ENCODE measurements at places on chromosomes 5 and 9. TPM values are rescaled to one million over a fixed set of nuclear protein-coding genes. Genes with fewer than 3 reads are reported as not detected.

Gene NOP16
- total RNA-seq: 56.4 TPM

Gene CCDC180
- 5.9 TPM for total RNA-seq

Gene PCDHB4
- total RNA-seq: not detected

Gene AGPAT2
- total RNA-seq: 77.1 TPM

Gene CTSV
- total RNA-seq: 110 TPM

Gene GFI1B
- 0.79 TPM for total RNA-seq

DNA sequence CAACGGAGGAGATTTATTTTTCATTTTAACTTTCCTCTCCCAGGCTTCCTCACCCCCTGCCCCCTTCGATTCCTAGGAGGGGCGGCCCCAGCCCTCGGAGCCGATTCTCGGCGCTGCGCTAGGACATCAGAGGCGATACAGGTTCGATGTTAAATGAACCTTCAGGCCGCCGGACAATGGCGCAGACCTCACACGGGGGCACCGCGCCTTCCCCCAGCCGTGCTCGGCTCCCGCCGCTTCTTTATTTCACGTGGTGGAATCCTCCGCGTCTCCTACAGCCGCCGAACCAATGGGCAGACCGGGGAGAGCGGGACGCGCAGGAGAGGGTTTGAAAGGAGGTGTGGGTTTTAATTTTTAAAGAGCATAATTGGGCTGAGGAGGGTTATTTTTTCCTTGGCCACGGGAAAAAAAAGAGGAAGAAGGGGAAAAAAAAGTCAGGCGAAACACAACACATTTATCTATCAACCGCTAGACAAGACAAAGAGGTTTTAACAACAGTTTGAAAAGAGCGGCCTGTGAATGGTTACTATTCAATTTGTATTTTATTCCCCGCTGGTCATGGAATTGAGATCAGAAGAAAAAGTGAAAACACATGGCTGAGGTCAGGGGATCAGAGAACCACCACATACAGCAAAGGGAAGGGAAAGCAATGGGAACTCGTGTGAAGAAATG lies 126.8 kb downstream of the TMEM174 start:
- H3K36me3 ChIP-seq: no peaks in the 10 kb centered on the region
- H3K4me1 ChIP-seq: no peaks in the 10 kb centered on the region
- H3K27me3 ChIP-seq: no peaks in the 10 kb centered on the region

GRCh38 chr5:148998174-148998797 lies 64.6 kb downstream of the SH3TC2 start:
- no peaks in the 10 kb centered on the region for H3K27me3 ChIP-seq
- no peak overlapping the region for H3K27ac ChIP-seq
- no peaks in the 10 kb centered on the region for H3K36me3 ChIP-seq
- DNase-seq: peak; percentile 36
- peaks cover 22% of the 10 kb centered on the region for H3K4me1 ChIP-seq

DNA sequence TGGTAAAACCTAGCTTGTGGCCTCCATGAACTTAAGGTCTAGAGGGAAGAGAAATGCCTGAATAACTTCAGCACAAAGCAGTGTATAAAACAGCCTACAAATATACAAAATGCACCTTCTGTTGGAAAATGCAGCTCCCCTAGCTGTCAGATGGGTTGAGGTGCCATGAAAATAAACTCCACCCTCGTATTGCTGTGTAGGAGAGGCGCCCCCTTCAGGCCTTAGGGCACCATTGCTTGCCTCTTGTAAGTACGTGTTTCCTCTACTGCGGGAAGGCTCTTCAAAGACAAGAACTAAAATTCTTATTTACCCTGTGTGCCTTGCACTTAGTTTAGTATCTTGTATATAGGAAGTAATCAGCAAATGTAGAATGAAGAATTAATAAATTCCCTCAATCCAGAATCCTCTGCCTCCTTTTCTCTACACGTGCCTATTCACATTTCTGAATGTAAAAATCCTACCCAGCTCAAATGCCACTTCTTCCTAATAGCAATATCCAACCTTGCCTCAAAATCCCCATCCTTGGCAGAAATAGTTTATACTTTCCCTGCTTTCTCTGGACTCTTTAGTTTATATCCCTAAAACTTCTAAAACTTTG lies 393.7 kb upstream of the PDE4D start:
- no peaks in the 10 kb centered on the region for H3K4me1 ChIP-seq
- no peaks in the 10 kb centered on the region for H3K36me3 ChIP-seq
- no peak overlapping the region for H3K27ac ChIP-seq
- DNase-seq: peak; percentile 56

DNA sequence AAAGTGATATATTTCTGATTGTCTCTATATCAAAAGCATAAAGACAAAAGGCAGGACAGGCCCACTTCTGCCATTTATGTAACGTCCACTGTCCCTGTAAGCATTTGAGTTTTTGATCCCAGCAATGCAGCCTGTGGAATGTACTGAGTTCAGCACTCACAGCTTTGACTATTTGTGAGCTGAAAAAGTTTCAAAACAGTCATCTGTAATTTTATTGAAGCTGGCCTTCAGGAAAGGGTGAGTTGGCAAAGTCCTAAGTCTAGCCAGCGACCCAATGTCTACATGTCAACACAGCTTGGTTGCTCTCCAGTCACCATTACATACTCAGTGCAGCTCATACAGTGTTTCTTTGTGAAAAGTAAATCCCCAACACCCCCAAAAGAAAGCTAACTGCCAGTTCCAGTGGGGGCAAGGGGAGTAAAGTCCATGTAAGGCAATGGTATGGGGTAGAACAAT lies 9.7 kb downstream of the LIFR start:
- no peaks in the 10 kb centered on the region for H3K27me3 ChIP-seq
- H3K4me1 ChIP-seq: peaks cover 38% of the 10 kb centered on the region
- H3K27ac ChIP-seq: no peak overlapping the region
- H3K4me3 ChIP-seq: no peak overlapping the region
- no peaks in the 10 kb centered on the region for H3K36me3 ChIP-seq
- DNase-seq: no peak

- H3K36me3 ChIP-seq: no peaks in the 10 kb centered on the region
- DNase-seq: no peak
- H3K27me3 ChIP-seq: no peaks in the 10 kb centered on the region
- H3K4me1 ChIP-seq: no peaks in the 10 kb centered on the region
Measured at GRCh38 chr9:69012696-69013381, 1.1 kb downstream of the PRKACG start.

DNA sequence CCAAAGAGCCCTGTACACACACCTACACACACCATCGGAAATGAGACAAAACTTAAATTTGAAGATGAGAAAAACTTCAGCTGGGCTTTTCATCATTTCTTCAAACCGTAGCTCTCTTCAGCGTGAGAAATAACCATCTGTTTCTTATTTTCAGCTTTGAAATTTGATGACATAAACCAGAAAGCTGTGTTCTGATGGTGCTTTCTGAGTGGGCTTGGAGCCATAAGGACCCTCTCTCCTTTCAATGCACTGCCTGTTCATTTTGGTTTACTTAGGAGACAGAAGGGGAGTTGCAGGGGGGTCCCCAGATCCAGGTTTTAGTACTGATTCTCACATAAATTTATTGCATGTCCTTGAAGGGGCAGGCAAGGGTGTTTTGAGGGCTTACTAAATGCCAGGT lies 9.5 kb downstream of the FBXO10 start:
- no peak overlapping the region for H3K4me3 ChIP-seq
- no peak overlapping the region for H3K27ac ChIP-seq
- no peaks in the 10 kb centered on the region for H3K27me3 ChIP-seq
- no peaks in the 10 kb centered on the region for H3K4me1 ChIP-seq
- H3K36me3 ChIP-seq: no peaks in the 10 kb centered on the region

- no peak overlapping the region for H3K27ac ChIP-seq
- H3K36me3 ChIP-seq: 0 out of 2 replicates have a peak, but pooled peaks cover 4% of the 10 kb centered on the region
- H3K4me3 ChIP-seq: peak overlapping the region; percentile 78
- H3K4me1 ChIP-seq: peaks cover 14% of the 10 kb centered on the region
- no peaks in the 10 kb centered on the region for H3K27me3 ChIP-seq
Measured at GRCh38 chr5:178232920-178233429, 373 bp upstream of the PHYKPL start.

GRCh38 chr5:95327211-95327610 lies 42.3 kb upstream of the MCTP1 start:
- no peaks in the 10 kb centered on the region for H3K27me3 ChIP-seq
- H3K4me1 ChIP-seq: no peaks in the 10 kb centered on the region
- DNase-seq: no peak
- no peak overlapping the region for H3K27ac ChIP-seq
- no peak overlapping the region for H3K4me3 ChIP-seq

GRCh38 chr5:157679801-157680200 lies 8.5 kb downstream of the C5orf52 start:
- no peak for DNase-seq
- no peaks in the 10 kb centered on the region for H3K36me3 ChIP-seq
- no peak overlapping the region for H3K27ac ChIP-seq
- no peaks in the 10 kb centered on the region for H3K27me3 ChIP-seq

DNA sequence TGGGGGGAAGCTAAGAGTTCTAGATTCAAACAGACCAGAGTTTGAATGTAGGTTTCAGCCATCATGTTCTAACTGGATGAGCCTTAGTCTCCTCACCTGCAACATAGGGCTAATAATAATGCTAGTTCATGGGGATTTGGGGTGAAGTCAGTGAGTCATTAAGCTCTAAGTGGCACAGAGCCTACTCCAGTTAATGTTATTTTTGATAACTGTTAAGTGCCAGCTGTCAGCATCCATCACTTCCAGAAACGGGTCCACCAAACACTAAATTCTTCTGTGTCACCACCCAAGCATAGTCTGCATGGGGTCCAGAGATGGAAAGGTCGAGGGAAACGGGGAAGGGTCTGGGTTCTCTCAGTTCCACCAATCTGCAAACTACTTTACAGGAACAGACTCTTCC lies 1.8 kb upstream of the TSC1 start:
- H3K4me1 ChIP-seq: peaks cover 13% of the 10 kb centered on the region
- no peak overlapping the region for H3K27ac ChIP-seq
- no peaks in the 10 kb centered on the region for H3K36me3 ChIP-seq
- H3K4me3 ChIP-seq: no peak overlapping the region
- no peaks in the 10 kb centered on the region for H3K27me3 ChIP-seq
- DNase-seq: no peak

- H3K4me1 ChIP-seq: peaks cover 11% of the 10 kb centered on the region
- H3K4me3 ChIP-seq: no peak overlapping the region
- H3K27ac ChIP-seq: no peak overlapping the region
- no peaks in the 10 kb centered on the region for H3K36me3 ChIP-seq
- no peak for DNase-seq
Measured at GRCh38 chr9:91415290-91415689, 8.3 kb downstream of the NFIL3 start.

- H3K36me3 ChIP-seq: no peaks in the 10 kb centered on the region
- DNase-seq: no peak
- H3K27ac ChIP-seq: no peak overlapping the region
- H3K4me3 ChIP-seq: no peak overlapping the region
Measured at GRCh38 chr9:131915181-131915580, 164.5 kb downstream of the MED27 start.

DNA sequence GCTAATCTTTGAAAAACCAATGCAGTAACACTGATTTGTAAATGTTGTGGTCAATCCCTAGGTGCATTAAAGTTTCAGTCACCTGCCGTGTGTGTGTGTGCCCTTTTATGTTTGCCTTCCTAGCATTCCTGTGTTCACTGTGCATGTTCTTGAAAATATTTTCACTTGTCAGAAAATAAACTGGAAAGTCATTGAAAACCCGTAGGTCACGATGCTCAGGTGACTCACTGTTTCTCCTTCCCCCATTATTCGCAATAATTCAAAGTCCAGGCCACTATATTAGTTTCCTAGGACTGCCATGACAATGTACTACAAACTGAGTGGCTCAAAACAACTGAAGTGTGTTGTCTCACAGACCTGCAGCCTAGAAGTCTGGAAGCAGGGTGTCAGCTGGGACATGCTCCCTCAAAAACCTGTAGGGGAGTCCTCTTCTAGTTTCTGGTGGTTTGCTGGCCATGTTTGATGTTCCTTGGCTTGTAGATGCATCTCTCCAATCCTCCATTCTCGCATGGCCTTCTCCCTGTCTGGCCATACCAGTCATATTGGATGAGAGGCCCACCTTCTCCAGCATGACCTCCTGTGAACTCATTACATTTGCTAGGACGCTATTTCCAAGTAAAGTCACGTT lies 29.3 kb downstream of the MARVELD2 start:
- peak; percentile 51 for DNase-seq
- peak overlapping the region; percentile 85 for H3K27ac ChIP-seq
- 0 out of 2 replicates have a peak, but pooled peaks cover 1% of the 10 kb centered on the region for H3K36me3 ChIP-seq
- no peaks in the 10 kb centered on the region for H3K27me3 ChIP-seq
- H3K4me1 ChIP-seq: peaks cover 20% of the 10 kb centered on the region

GRCh38 chr5:92687821-92688722 lies 892.9 kb downstream of the NR2F1-AS1 start:
- H3K4me3 ChIP-seq: no peak overlapping the region
- H3K4me1 ChIP-seq: no peaks in the 10 kb centered on the region
- DNase-seq: peak; percentile 40
- no peak overlapping the region for H3K27ac ChIP-seq
- no peaks in the 10 kb centered on the region for H3K36me3 ChIP-seq

GRCh38 chr9:78470216-78470615 lies 173.3 kb downstream of the PSAT1 start:
- H3K27me3 ChIP-seq: no peaks in the 10 kb centered on the region
- H3K36me3 ChIP-seq: no peaks in the 10 kb centered on the region
- H3K27ac ChIP-seq: no peak overlapping the region
- no peak overlapping the region for H3K4me3 ChIP-seq
- no peak for DNase-seq

GRCh38 chr5:64210866-64211265 lies 45.2 kb downstream of the RNF180 start:
- no peaks in the 10 kb centered on the region for H3K36me3 ChIP-seq
- H3K4me3 ChIP-seq: no peak overlapping the region
- no peaks in the 10 kb centered on the region for H3K4me1 ChIP-seq
- no peaks in the 10 kb centered on the region for H3K27me3 ChIP-seq
- H3K27ac ChIP-seq: no peak overlapping the region

DNA sequence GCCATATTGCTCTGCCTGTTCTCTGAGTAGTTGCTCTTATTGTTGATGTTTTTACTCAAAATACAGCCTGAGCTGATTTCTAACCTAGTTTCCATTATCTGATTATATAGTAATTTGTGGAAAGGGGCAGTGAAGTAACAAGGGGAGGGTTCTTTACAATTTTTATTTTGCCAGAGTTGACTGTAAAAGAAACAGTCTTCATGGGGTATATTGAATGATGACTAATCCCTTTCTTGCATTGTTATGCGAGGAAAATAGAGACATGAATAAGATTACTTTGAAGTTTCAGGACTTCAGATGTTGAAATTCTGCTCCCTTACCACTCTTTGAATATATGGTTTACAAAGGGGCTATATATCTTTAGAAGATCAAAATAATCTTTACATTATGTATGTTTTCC lies 9.1 kb upstream of the LRRC70 start:
- no peaks in the 10 kb centered on the region for H3K36me3 ChIP-seq
- DNase-seq: no peak
- H3K4me3 ChIP-seq: no peak overlapping the region
- no peaks in the 10 kb centered on the region for H3K4me1 ChIP-seq

GRCh38 chr5:313265-313664 lies 8.2 kb upstream of the AHRR start:
- no peaks in the 10 kb centered on the region for H3K4me1 ChIP-seq
- DNase-seq: no peak

- DNase-seq: no peak
- H3K27me3 ChIP-seq: no peaks in the 10 kb centered on the region
- H3K36me3 ChIP-seq: no peaks in the 10 kb centered on the region
- H3K4me1 ChIP-seq: no peaks in the 10 kb centered on the region
- H3K4me3 ChIP-seq: no peak overlapping the region
Measured at GRCh38 chr5:118794281-118794680, 194.1 kb downstream of the DTWD2 start.

Measured in Caco-2 (cell line).